ENCODE measurements at places on chromosomes 13 and 19. TPM values are rescaled to one million over a fixed set of nuclear protein-coding genes. Genes with fewer than 3 reads are reported as not detected.

The ZC3H4 gene
- 99.6 TPM for total RNA-seq

The PTGIR gene
- 18.4 TPM for total RNA-seq

The OR7A5 gene
- not detected for total RNA-seq

GRCh38 chr19:1000095-1000494 is at the start of gene GRIN3B:
GRIN3B (plus strand) TSS chr19:1000419; CDS start chr19:1000438, 19 bp downstream.
- H3K4me1 ChIP-seq, result peaks cover 32% of the 10 kb centered on the region
- H3K27me3 ChIP-seq, result peaks cover 25% of the 10 kb centered on the region
- H3K36me3 ChIP-seq, result no peaks in the 10 kb centered on the region
- H3K4me3 ChIP-seq, result no peak within 1 kb of the TSS
- peak; percentile 57 for DNase-seq
- no peak within 1 kb of the TSS for H3K27ac ChIP-seq

GRCh38 chr13:37446503-37446902 is 152.1 kb downstream of the POSTN start:
- no peaks in the 10 kb centered on the region for H3K27me3 ChIP-seq
- no peaks in the 10 kb centered on the region for H3K36me3 ChIP-seq
- DNase-seq, result no peak
- H3K4me1 ChIP-seq, result no peaks in the 10 kb centered on the region
- no peak overlapping the region for H3K4me3 ChIP-seq
- no peak overlapping the region for H3K27ac ChIP-seq

- no peak overlapping the region for H3K4me3 ChIP-seq
- no peak for DNase-seq
- no peaks in the 10 kb centered on the region for H3K4me1 ChIP-seq
- no peaks in the 10 kb centered on the region for H3K36me3 ChIP-seq
- no peak overlapping the region for H3K27ac ChIP-seq
Measured at GRCh38 chr19:29779921-29780320, 31.9 kb upstream of the CCNE1 start.

- no peak overlapping the region for H3K27ac ChIP-seq
- no peaks in the 10 kb centered on the region for H3K27me3 ChIP-seq
- DNase-seq, result no peak
- H3K36me3 ChIP-seq, result no peaks in the 10 kb centered on the region
- no peak overlapping the region for H3K4me3 ChIP-seq
Measured at GRCh38 chr13:62583466-62583865, 1167.8 kb upstream of the PCDH20 start.

DNA sequence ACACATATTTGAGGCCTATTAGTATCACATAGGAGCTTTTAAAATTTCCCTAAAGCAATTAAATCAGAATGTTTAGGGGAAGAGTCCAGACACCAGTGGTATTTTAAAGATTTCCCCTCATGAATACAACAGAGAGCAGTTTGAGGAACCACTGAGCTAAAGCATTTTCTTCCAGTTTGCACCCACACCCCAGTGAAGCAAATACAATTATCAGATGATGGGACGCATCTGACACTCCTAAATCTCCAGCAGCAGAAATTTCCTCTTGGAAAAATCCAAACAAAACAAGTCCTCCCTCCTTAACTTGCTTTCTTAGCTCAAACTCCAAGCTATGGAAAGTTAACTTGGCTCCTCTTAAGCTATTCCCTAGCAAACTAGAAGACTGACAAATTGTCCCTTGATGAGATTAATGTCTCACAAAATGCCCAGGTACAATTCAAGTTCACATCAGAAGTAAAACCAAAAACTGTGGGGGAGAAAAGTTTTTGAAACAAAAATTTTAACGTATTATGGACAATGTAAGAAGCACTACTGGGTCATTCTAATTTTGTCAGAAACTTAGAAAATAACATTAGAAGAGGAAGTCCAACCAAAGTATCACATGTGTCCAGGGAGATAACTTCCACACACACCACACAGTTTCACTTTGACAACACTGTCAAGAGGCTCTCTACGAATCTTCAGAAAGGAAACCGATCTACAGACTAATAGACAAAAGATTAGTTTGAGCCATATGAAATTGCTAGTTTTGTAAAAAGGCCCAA is 74.1 kb downstream of the ABCC4 start:
- no peaks in the 10 kb centered on the region for H3K36me3 ChIP-seq
- H3K27me3 ChIP-seq, result no peaks in the 10 kb centered on the region
- no peaks in the 10 kb centered on the region for H3K4me1 ChIP-seq
- DNase-seq, result no peak
- no peak overlapping the region for H3K4me3 ChIP-seq
- no peak overlapping the region for H3K27ac ChIP-seq

DNA sequence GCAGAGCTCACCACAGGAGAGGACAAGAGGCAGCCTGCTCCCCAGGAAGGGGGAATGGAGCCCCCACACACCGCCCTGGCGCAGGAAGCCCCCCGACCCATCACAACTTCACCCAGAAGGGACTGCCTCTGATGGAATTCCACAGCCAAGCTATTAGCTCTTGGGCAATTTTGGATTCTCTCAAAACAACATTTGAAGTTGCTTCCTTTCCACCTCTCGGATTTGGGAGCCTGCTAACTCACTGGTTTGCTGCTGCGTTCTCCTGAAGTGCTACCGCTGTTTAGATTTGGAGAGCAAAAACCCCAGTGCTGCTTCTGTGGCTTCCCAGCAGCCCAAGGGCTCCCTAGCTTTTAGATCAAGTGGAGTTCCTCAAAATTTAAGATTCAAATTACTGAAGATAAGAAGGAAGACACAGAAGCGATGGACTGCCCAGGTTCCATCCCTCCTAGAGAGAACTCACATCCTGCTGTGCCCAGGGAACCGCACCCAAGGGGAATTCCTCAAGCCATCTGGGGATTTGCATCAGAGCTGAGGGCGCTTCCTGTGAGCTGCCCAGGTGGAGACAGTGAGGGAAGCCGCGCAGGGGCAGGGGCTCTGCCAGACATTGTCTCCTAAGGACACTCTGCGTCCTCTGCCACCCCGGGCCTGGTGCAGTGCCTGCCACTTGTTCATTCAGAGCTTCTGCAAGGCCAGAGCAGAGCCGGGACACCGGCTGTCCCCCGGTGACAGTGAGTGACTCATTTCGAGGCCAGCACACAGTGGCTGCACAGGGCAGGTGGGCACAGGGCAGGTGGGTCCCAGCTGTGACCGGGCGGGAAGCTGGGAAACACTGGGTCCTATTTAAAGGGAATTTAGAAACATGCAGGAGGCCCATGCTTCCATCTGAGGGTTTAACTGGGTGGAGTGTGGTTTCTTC is 45.5 kb downstream of the COL4A1 start:
- no peak overlapping the region for H3K4me3 ChIP-seq
- no peak for DNase-seq
- no peaks in the 10 kb centered on the region for H3K27me3 ChIP-seq
- H3K4me1 ChIP-seq, result no peaks in the 10 kb centered on the region
- no peak overlapping the region for H3K27ac ChIP-seq

DNA sequence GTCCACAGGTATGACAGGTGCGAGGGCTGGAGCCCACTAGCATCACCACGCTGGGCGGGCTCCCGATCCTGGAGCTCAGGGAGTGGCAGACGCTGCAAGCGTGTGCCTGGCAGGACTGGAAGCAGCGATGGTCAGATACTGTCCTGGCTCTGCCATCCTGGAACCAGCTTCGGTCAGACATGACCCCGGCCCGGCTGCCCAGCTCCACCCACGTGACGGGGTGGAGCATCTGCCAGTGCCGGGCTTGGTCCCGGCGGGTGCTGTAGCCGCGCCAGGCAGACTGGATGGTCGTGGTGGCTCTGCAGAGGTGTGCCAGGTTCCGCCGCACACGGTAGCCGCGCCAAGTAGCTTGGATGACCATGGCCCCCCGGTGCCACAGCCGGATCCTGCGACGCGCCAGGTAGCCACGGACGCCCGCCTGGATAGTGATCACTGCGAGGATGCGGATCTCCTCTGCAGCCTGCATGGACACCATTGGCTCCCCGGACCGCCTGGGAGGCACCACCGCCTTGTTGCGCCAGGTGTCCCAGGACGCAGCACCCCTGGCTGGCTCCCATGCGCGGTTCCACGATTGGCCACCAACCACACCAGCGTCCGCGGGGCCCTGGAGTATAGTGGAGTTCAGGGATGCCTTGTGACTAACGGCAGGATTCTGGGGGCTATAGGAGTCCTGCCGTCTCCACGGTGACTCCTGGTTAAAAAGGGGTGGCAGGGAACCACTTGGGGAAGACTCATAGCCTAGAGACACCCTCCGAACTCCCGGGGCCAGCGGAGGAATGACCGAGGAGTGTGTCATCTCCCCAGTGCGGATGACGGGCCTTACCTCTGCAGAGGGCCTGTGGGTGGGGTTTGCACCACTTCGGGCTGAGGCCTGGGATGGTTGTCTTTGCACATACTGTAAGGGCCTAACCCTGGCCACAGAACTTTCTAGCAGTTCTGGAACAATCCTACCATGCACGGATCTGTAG is 16.5 kb downstream of the IQCN start:
- no peaks in the 10 kb centered on the region for H3K4me1 ChIP-seq
- no peak for DNase-seq
- no peaks in the 10 kb centered on the region for H3K27me3 ChIP-seq

GRCh38 chr19:58551577-58552471 is 3.1 kb downstream of the CHMP2A start:
- no peak overlapping the region for H3K4me3 ChIP-seq
- peaks cover 26% of the 10 kb centered on the region for H3K4me1 ChIP-seq
- no peaks in the 10 kb centered on the region for H3K27me3 ChIP-seq

GRCh38 chr13:43755844-43756243 is 30.9 kb downstream of the ENOX1 start:
- no peaks in the 10 kb centered on the region for H3K36me3 ChIP-seq
- H3K27me3 ChIP-seq, result no peaks in the 10 kb centered on the region
- no peak overlapping the region for H3K4me3 ChIP-seq

- no peak overlapping the region for H3K27ac ChIP-seq
- DNase-seq, result no peak
- no peaks in the 10 kb centered on the region for H3K27me3 ChIP-seq
- no peaks in the 10 kb centered on the region for H3K4me1 ChIP-seq
Measured at GRCh38 chr19:2588081-2588777, 112.3 kb downstream of the GADD45B start.

- peak; percentile 35 for DNase-seq
- peaks cover 8% of the 10 kb centered on the region for H3K4me1 ChIP-seq
- no peaks in the 10 kb centered on the region for H3K27me3 ChIP-seq
- H3K27ac ChIP-seq, result no peak overlapping the region
- no peaks in the 10 kb centered on the region for H3K36me3 ChIP-seq
- H3K4me3 ChIP-seq, result no peak overlapping the region
Measured at GRCh38 chr13:42405665-42406390, 133.9 kb downstream of the AKAP11 start.

DNA sequence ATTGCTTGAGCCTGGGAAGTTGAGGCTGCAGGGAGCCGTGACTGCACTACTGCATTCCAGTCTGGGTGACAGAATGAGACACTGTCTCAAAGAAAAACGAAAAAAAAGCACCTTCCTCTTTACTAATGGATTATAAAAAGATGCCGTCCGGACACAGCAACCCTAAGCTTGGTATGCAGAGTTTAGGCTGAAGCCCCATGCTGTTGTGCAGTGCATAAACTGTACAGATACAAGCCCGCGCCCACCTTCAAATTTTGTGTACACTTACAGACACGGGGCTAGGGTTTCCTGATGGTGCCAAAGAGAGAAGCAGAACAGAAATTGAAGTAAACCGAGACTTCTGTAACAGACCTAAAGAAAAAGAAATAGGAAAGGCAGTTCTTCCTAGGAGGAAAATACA is 9.0 kb downstream of the LPAR6 start:
- DNase-seq, result no peak
- H3K4me3 ChIP-seq, result no peak overlapping the region
- H3K27ac ChIP-seq, result no peak overlapping the region
- no peaks in the 10 kb centered on the region for H3K27me3 ChIP-seq

GRCh38 chr13:30708541-30708940 is 26.8 kb upstream of the ALOX5AP start:
- H3K36me3 ChIP-seq, result no peaks in the 10 kb centered on the region
- H3K27ac ChIP-seq, result no peak overlapping the region
- no peak for DNase-seq
- no peaks in the 10 kb centered on the region for H3K4me1 ChIP-seq
- H3K4me3 ChIP-seq, result no peak overlapping the region

GRCh38 chr13:107347641-107348369 is 779.9 kb upstream of the ARGLU1 start:
- H3K27ac ChIP-seq, result no peak overlapping the region
- no peak for DNase-seq
- H3K36me3 ChIP-seq, result no peaks in the 10 kb centered on the region
- no peaks in the 10 kb centered on the region for H3K4me1 ChIP-seq
